CD4-positive, alpha-beta T cell treated with Interleukin-4 for 4 hours (primary cell): ENCODE measurements at places on chromosomes 4 and X.
A peak's percentile ranks its signal among the peaks of the same experiment; 100 is the strongest.

GRCh38 chrX:15815779-15816437, 25.6 kb downstream of the ZRSR2 start:
- peak; percentile 31 for DNase-seq

GRCh38 chrX:124358800-124359383, 12.5 kb downstream of the SH2D1A start:
- DNase-seq, result peak; percentile 51

- DNase-seq, result no peak
These were observed 1628.9 kb upstream of the AGA start for GRCh38 chr4:179071131-179071530.

- no peak for DNase-seq
These were observed 209.2 kb upstream of the FAT4 start for GRCh38 chr4:125105561-125105960.

GRCh38 chr4:139209470-139210063, 32.5 kb upstream of the ELF2 start:
- DNase-seq, result no peak

DNA sequence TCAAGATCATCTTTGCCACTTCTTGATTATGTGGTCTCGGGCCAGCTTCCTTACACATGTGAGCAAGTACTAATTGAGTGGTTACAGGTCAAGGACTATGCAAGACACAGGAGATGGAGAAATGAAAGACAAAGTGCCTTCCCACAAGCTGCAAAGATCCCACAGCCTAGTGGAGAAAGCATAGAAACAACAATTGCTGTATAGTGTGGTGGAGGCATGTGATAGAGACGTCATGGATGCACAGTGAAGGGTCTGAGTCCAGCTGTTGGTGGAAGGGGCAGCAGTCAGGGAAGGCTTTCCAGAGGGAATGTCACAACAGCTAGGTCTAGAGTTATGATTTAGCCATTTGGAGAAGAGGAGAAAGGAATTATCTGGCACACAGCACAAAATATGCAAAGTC, 210.6 kb downstream of the KDR start:
- DNase-seq, result no peak

DNA sequence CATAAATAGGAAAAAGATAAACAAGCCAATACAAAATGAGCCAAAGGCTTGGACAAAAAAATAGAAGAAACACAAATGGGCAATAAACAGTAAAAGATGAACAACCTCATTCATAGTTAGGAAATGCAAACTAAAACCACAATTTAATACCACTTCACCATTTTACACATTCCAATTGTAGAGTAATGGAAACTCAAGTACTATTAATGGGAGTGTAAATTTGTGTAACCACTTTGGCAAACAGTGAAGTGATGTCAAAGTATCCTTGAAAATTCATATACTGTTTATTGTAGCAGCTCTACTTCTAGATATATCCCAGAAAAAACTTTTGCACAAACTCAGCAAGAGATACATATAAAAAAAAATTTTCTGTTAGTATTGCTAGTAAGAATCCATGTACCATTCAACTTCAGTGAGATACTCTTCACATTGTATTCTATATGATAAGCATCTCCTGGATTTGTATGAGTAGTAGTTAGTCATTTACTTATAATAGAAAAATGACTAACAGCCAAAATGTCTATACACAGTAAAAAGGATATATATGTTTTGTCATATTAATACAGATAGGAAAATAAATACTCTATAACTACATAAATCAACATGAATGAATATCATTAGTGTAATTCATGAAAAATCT, 229.8 kb downstream of the DKK2 start:
- DNase-seq, result no peak

DNA sequence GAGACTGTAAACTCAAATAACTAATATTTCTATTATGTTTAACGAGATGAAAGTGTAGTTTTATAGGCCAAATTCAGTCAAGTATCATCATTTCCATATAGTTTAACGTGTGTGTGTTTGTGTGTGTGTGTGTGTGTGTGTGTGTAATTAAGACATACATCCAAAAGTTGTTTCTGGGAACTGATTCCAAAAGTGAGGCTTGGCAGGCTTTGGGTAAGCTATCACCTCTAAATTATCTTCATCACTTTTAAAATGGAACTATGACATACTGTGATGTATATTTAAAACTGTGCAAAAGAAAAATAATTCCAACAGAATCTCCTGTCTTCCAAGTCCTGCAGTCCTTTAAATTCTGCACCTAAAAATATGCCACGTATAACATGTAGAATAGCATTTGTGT, 19.1 kb upstream of the SLC25A4 start:
- no peak for DNase-seq

DNA sequence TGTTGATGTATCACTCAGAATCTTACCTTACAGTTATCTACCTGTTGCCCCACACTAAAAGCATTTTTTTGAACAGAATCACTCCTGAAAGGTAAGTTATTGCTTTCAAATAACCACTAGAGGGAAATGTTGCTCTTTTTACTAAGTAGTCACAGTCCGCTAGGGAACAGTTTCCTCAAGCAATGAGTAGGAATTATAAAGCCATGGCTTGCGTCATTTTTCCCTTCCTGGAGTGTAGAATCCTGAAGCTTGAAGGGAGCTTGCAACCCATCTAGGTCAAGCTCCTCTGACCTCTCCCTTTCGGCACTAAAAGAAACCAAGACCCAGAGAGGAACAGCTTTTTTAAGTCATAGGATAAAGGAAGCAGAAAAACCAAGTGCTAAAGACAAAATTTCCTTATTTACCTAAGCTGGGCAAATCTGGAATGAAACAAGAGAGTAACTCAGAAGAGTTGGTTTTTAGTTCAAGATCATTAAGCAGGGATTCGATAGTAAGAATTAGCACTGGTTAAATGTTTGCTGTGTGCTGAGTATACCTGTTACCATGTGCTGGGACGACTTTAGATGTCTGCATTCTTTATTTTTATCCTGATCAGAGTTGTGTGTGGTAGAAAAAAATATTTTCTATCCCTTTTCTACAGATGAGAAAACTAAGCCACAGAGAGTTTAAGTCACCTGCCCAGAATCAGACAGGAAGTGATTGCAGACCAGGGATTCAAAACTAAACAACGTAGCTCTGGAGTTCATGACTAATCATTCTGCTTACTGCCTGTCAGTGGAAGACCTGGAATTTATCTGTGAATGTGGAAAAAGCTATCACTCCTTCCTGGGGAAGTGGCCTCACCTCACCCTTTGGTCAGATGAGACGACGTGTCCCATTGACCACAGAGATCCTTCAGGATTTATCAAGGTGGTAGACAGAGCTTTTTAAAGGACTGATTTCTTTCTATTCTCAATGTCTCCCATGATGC, 631.5 kb downstream of the RAB28 start:
- no peak for DNase-seq

GRCh38 chr4:168654104-168654847, 157.4 kb downstream of the PALLD start:
- no peak for DNase-seq

GRCh38 chr4:48905363-48906015, 1.1 kb downstream of the OCIAD2 start:
- no peak for DNase-seq

DNA sequence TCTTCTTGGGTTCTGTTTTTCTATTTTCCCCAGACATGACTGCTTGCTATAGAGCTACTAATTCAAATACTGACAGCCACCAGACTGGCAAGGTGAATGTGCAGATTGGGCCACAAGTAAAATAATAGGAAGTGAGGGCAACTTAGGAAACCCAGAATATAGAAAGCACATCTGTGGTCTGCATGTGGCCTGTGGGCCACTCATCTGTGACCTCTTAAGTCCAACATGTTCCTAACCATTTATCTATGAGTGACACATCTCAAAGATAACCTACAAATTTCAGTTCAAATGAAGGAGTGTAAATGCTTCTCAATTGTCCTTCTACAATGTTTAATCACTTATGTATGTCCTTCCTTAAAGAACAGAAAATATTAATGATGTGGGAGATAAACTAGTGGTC, 128.9 kb downstream of the REELD1 start:
- DNase-seq, result no peak

DNA sequence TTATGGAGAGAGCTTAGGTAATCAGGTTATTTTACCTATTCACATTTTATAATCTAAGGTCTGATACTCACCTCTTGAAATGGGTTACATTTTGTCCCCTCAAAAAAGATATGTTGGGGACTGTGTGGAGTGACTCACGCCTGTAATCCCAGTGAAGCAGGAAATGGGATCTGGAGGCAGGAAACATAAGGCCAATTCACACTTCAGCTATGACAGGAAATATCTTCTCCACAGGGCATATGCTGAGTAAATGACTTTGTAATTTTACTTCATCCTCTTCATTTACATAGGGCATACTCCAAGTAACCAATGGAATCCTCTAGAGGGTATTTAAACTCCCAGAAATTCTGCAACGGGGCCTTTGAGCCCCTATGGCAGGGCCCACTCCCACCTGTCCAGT, 54.8 kb upstream of the ZMAT1 start:
- DNase-seq, result no peak

GRCh38 chr4:159048166-159048886, 54.6 kb upstream of the RAPGEF2 start:
- no peak for DNase-seq
